ENCODE measurements at places on chromosomes 1 and 21.

GRCh38 chr1:110634455-110635311, 28.5 kb upstream of the KCNA2 start:
- DNase-seq: peak; percentile 81

DNA sequence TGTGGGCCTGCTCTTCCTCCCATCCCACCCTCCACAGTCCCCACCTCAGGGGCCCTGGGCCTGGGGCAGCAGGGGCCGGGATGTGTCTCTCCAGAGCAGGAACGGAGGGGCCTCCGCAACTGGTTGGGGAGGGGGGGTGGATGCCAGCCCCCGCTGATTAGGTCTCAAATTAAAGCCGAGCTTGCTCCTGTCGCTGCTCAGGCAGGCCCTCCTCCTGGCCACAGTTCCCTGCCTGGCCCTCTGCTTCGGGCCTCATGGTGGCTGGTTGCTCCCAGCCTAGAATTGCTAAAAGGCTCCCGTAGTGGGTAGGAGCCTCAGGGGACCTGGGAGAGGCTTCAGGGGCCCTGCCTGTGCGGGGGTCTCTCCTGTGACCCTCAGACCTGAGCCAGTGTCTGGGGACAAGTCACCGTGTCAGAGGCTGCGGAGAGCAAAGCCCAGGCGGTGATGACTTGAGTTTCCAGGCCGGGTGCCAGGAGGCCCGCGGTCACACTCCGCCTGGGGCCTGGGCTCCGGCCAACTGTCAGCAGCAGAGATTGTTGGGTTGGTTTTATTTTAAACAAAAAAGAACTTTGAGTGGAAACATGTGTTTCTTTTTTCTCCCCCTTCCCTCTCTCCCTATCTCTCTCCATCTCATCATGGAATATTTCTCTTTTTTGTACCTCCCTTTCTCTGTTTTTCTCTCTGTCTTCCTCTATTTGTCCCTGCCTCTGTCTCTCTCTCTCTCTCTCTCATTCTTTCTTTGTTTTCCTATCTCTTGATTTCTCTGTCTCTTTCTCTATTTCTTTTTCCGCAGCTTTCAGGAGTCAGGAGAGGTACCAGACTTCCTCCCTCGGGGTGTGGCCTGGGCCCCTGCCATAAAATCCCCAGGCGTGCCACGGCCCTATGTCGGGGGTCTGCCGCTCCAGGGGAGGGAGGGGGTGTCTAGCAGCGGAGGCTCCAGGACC, 20.0 kb upstream of the EPHA2 start:
- no peak for DNase-seq

DNA sequence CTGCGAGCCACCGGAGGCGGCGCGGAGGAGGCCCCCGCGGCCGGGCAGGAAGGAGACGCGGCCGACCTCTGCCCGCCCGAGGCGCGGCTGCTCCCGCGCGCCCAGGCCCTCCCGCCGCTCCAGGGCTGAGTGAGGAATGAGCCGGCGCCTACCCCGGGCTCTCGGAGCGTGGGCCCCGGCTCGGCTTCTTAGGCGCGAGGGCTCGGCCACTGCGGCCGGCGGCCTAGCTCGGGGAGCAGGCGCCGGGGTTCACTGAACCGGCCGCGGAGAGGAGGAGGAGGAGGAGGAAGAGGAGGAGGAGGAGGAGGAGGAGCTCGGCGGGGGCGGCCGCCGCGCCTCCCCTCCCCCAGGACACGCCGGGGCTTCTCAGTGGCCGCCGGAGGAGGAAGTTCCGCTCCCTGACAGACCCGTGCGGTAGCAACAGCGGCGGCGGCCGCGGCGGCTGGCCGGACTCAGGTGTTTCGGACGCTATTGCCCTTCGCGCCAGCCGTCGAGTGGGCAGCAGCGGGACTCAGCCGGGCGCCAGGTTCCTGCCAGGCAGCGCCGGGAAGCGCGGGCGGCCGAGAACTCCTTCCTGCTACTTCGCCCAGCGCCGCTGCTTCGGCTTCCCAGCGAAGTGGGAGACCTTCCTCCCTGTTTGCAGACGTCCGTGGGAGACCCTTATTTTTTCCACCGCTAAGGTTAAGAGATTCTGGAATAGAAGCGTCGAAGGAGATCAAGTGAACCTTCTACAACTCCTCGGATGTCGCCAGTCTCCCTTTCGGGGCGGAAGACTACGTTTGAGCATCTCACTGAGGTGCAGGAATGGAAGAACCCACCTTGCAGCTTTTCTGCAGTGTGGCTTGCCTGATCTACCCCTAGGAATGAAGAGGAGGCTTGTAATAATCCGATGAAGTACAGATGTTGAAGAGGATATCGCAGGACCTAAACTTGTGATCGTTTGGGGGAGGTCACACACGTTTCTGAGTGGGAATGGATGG, at the start of gene MAN1A2:
TSS of gene MAN1A2 (plus strand) at position 404 of the 980 bp plus-strand sequence. CDS start 735 bp downstream, outside the sequence.
- DNase-seq: peak; percentile 73

DNA sequence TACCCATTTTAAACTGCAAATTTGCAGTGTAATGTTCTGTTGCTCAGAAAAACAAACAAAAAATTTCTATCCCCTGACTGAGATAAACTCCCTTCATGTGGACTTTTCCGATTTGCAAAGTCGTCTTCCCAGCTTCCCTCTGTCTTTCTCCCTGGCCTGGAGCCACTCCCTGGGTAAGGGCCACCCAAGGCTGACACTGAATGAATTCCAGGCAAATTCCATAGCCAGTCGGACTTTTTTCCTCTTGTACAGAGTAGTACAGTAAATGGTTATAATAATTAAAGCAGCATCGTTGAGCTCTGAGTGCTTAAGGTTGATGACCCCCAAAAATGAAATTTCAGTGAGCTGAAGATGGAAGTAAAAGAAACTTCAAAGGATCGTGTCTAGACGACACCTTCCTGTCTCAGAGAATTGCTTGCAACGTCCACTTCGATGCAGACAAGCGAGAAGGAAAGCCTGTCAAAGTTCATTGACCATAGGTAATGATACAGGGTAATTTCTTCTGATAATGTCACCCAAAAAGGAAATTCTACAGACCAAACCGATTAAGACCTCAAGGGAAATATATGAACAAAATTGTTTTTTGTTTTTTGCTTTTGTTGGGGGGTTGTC, 33.6 kb upstream of the LHX8 start:
- no peak for DNase-seq

GRCh38 chr1:154155251-154155650, 378 bp upstream of the NUP210L start:
- DNase-seq: no peak
